ENCODE measurements at places on chromosomes 4 and X.
A peak's percentile ranks its signal among the peaks of the same experiment; 100 is the strongest.

- DNase-seq = no peak
Measured at GRCh38 chrX:122565952-122566351, 618.1 kb upstream of the GRIA3 start.

DNA sequence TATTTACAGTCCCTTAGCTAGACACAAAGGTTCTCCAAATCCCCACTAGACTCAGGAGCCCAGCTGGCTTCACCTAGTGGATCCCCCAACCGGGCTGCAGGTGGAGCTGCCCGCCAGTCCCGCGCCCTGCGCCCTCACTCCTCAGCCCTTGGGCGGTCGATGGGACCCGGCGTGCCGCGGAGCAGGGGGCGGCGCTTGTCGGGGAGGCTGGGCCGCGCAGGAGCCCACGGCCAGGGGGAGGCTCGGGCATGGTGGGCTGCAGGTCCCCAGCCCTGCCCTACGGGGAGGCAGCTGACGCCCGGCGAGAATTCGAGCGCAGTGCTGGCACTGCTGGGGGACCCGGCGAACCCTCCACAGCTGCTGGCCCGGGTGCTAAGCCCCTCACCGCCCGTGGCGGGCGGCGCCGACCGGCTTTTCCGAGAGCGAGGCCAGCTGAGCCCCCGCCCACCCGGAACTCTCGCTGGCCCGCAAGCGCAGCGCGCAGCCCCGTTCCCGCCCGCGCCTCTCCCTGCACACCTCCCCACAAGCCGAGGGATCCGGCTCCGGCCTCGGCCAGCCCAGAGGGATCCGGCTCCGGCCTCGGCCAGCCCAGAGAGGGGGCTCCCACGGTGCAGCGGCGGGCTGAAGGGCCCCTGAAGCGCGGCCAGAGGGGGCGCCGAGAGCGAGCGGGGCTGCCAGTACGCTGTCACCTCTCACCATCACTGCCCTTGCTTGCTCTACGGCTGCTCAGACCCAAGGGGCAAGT, 39.4 kb downstream of the WFS1 start:
- no peak for DNase-seq

DNA sequence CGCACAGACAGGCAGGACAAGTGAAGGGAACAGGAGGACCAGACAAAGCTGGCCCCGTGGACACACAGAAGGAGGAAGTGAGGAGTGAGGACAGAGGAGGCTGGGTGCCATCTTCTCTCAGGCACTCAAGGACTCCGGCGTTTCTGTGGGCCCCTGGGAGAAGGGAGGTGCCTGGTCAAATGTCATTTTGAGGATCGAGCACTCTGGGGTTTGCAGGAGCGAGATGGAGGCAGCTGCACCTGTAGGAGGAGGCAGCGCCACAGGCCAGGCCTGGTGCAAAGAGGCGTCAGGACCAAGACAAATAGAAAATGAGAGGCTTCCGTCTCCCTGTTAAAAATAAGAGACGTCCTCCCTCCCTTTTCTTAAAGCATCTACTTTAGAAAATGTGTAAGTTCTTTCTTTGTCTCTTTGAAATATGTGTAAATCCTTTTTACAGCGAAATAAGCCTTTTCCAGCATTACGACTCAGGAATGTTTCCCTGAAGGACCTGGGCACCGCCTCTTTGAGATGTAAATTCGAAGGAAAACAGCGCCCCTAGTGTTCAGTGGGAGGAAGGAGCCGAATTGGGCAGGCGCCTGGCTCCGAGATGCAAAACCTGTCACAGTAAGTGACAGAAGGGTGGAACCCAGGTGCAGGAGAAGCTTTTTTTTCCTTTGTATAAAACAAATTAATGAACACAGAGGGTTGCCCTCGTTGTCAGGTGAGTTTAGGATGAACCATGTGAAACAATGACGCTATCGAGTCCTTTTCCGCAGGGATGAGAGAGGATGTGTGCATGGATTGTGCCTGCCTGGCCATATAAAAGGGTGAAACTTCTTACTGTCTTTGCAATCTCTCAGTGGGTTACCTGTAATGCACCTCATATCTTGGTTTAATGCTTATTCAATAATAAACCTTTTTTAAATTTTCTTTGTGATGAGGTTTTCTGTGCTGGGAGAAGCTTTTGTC, 1.4 kb upstream of the C4orf50 start:
- DNase-seq = peak; percentile 74

DNA sequence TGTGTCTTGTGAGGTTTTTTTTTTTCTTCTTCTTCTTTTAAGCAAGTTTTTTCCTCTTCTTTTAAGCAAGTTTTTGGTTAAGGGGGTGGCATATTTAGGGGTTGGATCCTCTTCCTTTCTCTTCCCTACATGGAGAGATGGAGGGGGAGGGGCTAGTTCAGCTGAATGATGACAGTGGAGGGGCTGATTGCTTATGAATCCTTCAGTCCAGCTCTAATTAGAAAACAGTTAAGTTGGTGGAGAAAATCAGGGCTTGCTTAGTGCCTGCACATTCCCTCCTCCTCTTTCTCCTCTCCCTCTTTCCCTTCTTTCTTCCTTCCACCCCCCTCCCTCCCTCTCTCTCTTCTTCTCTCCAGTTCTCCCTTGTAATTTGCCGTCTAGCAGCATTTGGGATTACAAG, 4.4 kb upstream of the HAND2 start:
- DNase-seq = no peak

DNA sequence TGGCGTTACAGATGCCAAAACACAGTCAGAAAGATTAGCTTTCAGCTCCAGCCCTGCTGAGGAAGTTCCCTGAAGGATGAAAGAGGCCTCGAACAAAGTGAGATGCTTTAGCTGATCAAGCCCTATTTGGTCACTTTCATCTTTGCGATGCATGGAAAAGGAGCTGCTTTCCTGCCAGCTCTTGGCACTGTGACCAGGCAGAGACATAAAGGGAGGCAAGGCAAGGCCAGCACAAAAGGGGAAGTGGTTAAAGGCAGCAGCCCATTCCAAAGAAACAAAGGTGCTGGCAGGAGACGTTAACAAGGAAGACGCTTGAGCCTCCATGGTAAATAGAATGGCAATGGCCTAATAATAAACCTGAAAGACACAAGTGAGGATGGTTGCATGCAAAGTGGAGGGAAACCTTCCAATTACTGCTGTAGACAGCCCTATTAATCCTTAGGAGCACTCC, 617.1 kb upstream of the INTU start:
- peak; percentile 1 for DNase-seq

DNA sequence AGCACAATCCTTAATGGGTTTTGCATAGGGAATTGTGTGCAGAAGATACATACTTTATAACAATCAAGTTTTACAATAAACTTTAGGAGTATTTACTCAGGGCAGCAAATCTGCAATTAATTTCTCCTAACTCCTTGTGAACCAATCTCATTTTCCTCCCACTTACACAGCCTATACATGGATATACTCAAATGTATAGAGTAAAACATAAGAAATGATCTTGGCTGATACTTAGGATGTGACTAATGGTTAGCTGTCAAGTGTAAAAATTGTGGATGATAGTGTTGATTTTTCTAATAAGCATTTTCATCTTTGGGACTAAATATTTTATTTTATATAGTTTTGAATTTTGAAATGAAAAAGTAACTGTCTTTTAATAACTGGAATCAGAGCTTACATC, 759.6 kb downstream of the GRID2 start:
- no peak for DNase-seq
